Activated CD8-positive, alpha-beta memory T cell treated with anti-CD3 and anti-CD28 coated beads, Interleukin-2, amount 10 ng/mL, durations not matched to agents 7 days and 5 days (primary cell): ENCODE measurements at places on chromosomes 2 and 18. TPM values are rescaled to one million over a fixed set of nuclear protein-coding genes. Genes with fewer than 3 reads are reported as not detected.
A peak's percentile ranks its signal among the peaks of the same experiment; 100 is the strongest.

Gene ALKAL2
- total RNA-seq, result not detected

GRCh38 chr2:98884658-98885057, 51.4 kb downstream of the CRACDL start:
- peak; percentile 7 for DNase-seq

GRCh38 chr2:239476029-239476756, 75.4 kb upstream of the HDAC4 start:
- DNase-seq, result no peak

Gene MDH1
- 169 TPM for total RNA-seq

DNA sequence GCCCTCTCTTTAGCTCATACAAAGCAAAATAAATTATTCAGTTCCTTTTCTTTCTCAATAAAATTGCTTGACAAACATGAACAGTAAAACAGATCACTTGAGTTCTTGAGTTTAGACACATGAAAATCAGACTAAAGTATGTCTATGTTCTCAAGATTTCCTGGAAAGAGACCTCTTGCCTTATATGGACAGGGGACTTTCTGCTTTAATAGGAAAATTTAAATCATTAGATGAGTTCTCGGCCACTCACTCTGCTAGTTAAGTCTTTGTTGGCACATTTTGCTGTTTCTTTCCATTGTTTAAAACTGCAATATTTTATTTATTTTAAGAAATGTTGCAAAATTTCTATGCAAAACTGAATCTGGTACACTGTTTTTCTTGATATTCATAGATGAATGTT, 207.8 kb downstream of the RND3 start:
- DNase-seq, result no peak

Gene RGPD3
- total RNA-seq, result not detected

Gene DYNC1I2
- total RNA-seq, result 41.6 TPM

- DNase-seq, result no peak
Measured at GRCh38 chr2:45330637-45331409, 280.2 kb downstream of the SRBD1 start.

DNA sequence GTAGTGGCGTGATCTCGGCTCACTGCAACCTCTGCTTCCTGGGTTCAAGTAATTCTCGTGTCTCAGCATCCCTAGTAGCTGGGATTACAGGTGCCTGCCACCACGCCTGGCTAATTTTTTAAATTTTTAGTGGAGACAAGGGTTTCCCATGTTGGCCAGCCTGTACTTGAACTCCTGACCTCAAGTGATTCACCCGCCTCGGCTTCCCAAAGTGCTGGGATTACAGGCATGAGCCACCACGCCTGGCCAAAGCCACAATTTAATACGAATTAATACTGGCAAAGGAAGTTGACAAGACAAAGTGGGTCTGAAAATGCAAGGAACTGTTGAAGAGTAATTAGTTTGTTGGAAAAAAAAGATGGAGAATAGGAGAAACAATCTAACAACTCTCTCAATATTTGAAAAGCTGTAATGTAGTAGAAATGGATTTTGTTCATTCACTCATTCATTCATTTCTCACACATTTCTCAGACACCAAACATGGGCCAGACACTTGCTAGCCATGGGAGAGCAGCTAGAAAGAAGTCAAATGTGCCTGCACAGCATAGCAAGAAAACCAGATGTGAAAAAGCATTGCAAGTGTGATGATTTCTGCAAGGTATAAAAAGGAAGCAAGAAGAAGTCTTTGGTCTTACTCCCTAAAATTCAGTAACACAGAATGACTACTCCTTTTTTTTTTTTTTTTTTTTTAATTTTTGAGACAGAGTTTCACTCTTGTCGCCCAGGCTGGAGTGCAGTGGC, 39.4 kb upstream of the ATL2 start:
- no peak for DNase-seq

Gene NMUR1
- 3.6 TPM for total RNA-seq

Gene FRZB
- not detected for total RNA-seq

Gene DSC3
- not detected for total RNA-seq

Gene NEB
- 0.12 TPM for total RNA-seq

DNA sequence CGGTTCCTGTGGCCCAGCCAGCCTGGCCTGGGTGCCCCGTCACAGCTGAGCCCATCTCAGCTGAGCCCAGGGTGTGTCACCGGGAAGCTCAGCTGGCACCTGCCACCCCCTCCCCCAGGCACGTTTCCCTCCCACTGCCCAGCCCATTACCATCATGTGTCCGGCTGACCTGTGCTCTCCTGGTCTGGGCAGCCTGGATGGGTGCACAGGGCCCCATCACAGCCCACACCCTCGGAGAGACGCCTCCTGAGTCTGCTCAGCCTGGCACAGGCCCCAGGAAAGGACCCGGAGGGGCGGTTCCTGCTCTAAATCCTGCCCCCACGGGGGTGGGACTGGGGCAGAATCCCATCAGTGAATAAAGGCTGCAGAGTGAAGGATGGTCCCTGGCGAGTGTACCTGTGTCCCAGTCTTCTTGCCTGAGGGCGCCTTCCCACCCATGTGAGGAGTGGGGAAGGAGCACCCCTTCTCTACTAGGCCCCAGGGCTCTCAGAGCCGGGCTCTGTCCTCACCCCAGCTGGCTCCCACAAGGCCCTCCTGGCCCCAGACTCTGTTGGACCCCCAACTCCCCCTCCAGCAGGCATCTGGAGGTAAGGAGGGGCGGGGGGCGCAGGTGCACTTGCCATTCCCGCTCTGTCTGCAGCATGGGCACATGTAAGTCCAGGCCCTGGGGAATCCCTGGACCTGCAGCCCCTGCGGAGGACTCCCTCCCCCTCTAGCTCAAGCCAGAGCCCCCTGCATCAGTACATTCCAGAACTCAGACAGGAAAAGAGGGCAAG, 21.2 kb downstream of the GPC1 start:
- DNase-seq, result no peak

GRCh38 chr2:227230151-227230550, 65.7 kb downstream of the COL4A3 start:
- DNase-seq, result no peak

Gene CTNNA2
- total RNA-seq, result not detected

Gene PID1
- total RNA-seq, result not detected

- DNase-seq, result no peak
Measured at GRCh38 chr2:190910341-190911136, 29.9 kb downstream of the GLS start.

DNA sequence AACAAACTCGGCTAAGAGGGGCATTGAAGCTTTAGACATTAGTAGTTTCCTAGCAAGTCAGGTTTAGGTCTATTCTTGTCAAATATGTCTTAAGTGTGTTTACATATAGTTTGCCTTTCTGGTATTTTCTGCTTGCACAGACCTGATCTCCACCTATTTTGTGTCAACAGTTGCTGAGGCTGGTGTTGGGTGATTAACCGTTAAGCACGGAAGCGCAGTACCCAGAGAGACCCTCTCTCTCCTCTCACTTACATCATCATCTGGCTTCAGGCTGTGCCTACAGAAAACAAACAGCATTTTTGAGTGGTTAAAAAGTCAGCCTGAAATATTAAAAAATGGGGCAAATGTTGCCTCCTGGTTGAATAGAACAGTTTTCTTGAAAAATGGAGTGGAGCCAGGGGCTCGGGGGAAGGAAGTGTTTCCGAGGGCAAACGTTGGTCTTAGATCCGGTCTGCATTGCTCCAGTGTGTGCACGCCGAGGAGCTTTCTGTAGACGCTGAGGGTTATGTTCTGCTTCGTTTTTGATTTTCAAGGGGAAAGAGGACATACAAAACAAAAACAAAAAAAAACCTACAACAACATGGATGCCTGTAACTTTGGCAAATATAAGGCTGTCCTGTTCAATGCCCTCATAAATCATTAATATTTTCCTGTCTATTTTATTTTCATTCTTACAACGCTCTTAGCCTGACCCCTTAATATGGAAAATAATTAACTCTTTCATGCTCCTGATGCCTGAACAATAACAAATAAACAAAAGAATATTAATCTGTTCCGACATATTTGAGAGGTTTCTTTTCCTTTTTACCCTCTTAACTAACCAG, 120.8 kb downstream of the MEIS1 start:
- DNase-seq, result no peak

Gene LRP1B
- not detected for total RNA-seq
